ENCODE measurements at places on chromosomes 4 and X. TPM values are rescaled to one million over a fixed set of nuclear protein-coding genes. Genes with fewer than 3 reads are reported as not detected.

The BANK1 gene
- total RNA-seq: 0.90 TPM

The SPATA18 gene
- total RNA-seq: 4.3 TPM

The ADH4 gene
- total RNA-seq: not detected

The SLC16A2 gene
- total RNA-seq: 0.14 TPM

DNA sequence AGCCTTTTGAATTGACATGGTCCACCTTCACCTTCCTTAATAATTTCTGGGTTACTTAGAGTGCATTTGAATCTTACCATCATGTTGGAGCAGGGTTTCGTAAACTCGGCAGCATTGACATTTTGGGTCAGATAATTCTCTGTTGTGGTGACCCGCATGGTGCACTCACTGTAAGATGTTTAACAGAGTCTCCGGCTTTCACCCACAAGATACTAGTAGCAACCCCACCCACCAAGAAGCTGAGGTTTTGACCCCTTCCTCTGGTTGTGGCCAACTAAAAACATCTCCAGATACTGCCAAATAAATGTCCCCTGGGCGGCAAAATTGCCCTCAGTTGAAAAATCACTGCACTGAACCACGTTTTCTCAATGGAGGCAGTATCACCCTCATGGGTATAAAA lies 62.7 kb downstream of the CHST7 start:
- DNase-seq: no peak

GRCh38 chrX:12379671-12380070 lies 241.4 kb downstream of the FRMPD4 start:
- no peak for DNase-seq

DNA sequence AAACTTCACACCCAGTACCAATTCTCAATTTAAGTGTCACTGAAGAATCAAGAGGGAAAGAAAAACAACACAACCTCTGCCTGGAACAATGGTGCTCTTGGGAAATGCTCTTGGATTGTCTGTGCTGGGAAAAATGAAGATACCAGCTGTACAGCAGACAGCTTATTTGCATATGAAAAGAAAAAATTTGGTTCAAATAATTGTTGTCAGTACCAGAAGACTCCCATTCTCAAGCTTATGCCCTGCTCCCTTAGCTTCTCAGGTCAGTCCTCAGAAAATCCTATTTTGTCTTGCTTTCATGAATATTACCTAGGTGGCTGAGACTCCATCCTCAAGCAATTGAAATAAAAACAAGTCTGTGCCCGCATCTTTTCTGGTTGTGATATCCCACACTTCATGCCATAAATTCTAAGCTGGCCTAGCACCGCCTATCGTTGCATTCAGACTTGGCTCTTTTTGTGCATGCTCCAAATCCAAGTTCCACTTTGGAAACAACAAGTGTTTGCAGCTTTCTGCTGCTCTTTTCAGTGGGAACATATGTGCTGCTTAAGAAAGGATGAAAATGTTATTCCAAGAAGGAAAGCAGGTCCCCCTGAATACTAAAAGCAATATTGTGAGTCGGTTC lies 431.6 kb downstream of the INPP4B start:
- DNase-seq: no peak

- DNase-seq: no peak
These were observed 207.4 kb upstream of the JADE1 start for GRCh38 chr4:128601991-128602695.

DNA sequence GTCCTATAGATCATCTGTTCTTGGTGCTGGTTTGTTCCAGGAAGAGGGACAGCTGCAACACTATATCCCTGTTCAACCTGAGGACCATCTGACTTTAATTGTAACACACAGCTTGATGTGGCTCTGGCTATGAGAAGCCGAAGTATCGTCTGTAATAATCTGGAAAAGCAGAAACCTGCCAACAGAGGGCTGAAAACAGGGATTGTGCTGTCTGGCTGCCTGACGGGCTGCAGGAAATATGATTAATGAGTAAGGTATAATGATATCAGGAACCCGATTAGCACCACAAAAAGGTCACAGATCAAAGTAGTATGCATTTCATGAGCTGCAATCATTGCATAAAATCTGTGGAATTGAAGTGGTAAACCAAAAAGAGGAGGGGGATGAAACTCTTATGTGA lies 170.4 kb upstream of the MAB21L2 start:
- no peak for DNase-seq

DNA sequence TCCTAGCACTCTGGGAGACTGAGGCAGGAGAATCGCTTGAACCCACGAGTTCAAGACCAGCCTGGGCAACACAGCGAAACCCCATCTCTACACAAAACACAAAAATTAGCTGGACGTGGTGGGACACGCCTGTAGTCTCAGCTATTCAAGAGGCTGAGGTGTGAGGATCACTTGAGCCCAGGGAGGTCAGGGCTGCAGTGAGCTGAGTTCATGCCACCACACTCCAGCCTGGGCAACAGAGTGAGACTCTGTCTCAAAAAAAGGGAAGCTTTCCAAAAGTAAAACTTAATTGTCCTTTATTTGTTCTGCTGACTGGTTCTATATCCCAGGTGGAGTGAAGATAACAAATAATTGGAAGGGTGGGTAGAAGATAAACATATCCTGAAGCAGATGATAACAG lies 45.6 kb downstream of the ABCG2 start:
- DNase-seq: no peak

DNA sequence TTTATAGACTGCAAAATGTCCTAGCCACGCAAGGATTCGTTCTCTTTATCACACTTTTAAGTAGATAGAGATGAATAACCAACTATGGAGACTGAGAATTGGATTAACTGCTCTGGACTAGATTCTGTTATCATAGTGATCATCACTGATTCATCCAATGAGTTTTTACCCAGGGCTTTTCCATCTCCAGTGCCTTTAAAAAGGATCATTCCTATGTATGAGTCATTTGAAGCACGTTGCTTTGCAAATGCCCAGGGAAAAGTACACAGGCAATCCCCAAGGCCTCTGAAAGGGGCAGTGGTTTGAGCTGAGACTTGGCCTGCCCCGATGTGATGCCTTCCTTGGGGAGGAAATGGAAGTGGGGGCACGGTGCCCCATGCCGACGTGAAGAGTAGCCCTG lies 122.7 kb upstream of the PSAPL1 start:
- peak; percentile 54 for DNase-seq

Measured in Caki2 (cell line).